ENCODE measurements at places on chromosomes 3 and 15.

DNA sequence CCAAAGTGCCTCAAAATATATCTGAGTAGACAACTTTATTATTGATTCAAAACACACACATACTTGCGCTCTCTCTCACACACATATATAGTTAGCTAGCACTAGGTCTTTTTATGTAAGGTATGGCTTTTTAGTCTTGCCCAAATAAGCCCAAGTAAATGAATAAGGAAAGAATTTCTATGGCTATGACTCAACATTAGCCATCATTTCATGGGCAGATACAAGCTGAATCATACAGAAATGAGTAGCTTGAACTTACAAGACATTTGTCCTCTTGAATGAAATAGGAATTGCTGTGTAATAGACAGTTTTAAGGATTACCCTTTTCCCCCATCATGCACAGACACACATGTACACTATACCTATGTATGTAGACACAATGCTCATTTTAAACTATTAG, 4.9 kb downstream of the CADPS start:
- DNase-seq, result no peak

- no peak for DNase-seq
Measured at GRCh38 chr3:131216330-131216729, 165.2 kb upstream of the NUDT16 start.

DNA sequence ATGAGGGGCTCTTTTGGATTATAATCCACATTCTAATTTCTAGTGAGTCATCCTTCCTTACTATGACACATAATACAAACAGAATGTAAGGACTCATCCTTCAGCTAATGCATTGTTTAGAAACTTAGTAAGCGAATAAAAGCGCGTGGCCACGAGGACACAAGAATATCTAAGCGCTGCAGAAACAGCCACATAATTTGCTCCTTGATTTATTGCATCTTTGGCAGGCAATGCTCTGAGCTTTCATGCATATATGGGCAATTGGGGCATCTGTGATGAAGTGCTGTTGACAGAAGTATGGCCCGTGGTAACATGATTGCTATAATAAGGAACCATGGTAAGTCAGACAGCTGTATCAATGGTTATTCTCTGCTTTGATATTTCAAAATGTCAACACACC, 191.3 kb upstream of the ZNF385D start:
- DNase-seq, result no peak

DNA sequence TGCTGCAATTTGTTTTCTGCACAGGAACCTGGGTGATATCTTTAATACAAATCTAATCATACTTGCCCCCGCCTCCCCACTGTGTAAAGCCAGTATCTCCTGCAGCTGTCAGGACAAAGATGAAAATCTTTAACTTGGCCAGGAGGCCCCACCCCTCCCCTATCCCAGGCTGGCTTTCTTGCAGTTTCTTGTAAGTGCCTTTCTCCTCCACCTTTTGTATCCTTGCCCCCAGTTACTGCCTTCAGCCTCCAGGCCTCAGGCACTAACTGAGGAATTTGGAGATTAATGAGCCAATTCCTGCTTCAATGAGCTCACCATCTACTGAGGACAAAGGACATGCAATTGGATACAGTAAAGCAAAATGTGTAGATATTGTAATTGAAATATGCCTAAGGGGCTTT, 6.5 kb downstream of the GCSAM start:
- no peak for DNase-seq

DNA sequence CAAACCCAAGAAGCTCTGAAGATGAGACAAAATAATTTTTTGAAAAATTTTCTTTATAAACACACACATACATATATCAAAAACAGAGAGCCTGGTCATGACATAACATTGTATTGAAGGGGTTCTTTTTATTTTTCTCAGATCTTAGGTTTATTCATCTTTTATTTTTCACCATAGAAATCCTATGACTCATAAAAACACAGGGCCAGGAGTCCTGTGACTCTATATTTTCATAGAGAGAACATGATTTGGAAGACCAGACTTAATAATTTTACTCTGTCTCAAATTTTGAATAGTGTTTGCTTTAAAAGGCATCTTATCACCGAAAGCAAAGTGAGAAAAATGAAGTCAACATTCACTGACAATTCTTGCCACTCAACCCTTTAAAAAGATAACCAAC, 57.7 kb downstream of the SUCNR1 start:
- no peak for DNase-seq

- DNase-seq, result no peak
Measured at GRCh38 chr15:99447497-99448371, 118.0 kb upstream of the MEF2A start.

GRCh38 chr3:102132370-102132769, 283.1 kb downstream of the NFKBIZ start:
- no peak for DNase-seq

DNA sequence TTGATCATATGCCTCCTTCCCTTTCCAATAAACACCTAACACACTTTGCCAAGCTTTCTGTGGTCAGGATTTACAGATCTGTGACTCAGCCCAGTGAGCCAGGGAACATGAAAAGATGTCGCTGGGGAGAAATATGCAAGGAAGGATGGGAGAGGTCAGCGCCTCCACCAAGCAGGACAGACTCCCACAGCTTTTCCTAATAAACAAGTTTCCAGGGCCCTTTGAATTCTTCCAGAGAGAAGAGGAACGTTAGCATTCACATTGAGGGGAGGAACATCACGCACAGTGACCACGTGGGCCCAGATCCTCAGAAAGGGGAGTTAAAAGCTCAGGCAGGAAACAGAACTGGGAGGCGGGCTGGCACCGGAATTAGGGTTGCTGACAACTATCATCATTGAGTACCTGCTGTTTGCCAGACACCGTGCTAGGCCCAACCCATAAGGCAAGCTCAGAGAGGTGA, 33.3 kb upstream of the MRPS22 start:
- DNase-seq, result no peak

- DNase-seq, result no peak
Measured at GRCh38 chr3:14717307-14717706, 42.4 kb downstream of the C3orf20 start.

DNA sequence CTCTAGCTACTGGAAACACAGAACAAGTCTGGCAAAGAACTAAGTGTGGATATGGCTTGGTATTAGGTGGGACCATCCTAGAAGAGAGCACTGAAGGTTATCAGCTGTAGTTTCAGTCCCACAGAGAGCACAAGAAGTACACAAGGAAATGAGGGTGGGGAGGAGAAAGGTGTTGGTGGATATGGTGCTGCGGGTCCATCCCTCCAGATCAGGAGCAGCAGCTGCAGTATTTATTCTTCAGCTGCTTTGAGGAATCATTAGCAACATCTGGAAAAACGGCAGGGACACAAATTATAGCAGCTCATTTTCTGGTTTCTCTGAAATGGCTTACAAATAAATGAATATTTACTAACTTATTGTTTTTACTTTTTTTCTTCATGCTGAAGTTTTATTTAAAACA, 29.0 kb downstream of the CD80 start:
- no peak for DNase-seq

- no peak for DNase-seq
Measured at GRCh38 chr3:46660003-46660402, 33.5 kb downstream of the ALS2CL start.

DNA sequence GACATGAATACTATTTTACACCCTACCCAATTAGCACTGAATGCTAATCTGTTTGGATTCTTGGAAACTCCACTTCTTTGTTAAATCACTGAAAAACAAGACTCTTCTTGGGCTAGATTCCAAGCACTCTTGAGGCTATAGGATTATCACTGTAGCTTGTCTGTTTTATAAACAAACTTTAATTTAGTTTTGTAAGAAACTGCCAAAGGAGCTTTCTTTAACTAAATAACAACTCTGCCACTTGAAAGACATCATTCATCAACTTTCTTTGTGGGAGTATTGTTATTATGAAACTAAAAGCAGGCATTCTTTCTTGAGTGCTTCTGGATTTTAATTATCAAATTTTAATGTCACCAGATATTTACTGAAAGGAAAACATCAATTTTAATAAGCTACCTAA, 24.1 kb downstream of the CBLB start:
- DNase-seq, result no peak

DNA sequence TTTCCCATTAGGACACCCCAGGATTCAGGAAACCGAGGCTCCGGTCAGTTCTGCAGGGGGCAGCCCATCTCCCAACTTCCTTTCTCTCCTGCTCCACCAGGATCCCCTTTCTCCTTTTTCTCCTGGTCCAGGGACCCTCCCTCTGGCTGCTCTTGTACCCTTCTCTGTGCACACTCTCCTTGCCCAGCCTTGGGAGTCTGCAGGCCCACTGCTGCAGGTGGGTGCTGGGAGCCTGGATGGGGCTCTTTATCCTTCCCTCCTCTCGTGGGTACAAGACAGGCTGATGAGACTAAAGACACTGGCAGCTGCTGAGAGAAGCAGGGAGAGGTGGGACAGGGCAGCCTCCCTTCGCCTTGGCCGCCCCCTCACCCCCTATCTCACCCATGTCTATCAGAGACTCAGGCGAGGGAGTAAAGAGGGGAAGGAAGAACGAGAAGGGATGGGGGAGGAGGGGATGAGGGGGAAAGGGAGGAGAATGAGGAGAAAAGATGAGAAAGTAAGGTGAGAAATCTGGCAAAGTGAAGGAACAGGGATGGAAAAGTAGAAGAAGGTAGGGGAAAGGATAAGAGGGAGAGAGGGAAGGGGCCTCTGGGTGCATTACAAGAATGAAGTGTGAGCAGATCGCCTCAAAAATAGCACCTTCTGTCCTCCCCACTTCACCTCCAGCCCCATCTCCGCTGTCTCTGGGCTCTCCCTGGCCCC, 45.2 kb downstream of the ITGA11 start:
- DNase-seq, result no peak

DNA sequence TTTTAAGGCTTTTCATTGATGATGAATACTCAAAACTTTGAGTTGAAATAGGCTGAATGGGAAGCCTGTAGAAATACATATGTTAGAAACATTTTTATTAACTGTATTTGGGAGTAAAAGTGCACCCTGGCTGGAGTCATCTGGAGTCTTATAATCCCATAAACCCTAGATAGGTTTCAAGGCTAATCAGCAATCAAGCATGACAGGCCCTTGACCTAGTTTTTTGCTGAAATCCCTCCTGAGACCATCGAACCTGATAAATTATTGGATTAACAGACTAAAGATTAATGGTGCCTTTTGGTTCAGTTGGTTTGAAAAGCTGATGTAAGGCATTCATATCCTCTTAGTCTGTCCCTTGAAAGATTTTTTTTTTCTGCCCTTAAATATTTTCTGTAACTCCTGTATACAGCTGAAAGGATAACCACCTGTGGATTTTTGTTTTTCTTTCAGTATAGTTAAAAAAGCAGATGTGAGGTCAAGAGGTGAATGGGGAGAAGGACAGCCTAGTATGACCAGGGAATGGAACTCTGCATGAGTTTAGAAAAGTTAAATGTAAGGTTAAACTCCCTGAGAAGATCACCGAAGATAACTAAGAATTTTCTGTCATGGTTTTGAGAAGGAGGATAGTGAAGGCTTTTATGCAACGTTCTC, 69.4 kb upstream of the STXBP5L start:
- no peak for DNase-seq

DNA sequence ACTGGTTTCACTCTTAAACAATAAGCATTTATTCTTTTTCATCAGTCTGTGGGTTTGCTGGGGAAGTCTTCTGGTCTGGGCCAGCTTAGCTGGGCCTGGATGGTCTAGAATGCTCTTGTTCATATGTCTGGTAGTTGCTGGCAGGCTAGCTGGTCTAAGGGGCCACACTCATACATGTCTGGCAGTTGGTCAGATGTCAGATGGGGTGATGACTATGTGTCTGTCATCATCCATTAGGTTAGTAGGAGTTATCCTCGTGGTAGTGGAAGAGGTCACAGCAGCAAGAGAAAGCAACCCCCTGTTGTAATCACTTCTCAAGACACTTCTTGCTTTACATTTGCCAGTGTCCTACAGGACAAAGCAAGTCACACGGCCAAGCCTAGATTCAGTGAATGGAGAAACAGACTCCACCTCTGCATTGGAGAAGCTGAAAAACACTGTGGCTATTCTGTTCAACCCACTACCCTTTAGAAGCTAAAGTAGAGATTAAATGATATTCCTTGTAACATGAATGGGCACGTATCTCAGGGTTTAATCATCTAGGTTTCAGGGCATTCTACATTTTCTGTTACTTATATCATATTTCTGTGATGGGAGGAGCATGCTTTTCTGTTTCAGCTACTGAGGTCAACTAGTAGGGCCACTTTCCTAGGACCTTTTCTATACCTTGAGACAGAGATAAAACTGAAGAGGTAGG, 5.5 kb upstream of the ARID3B start:
- DNase-seq, result no peak

- DNase-seq, result no peak
Measured at GRCh38 chr3:159174715-159175692, 373.1 kb downstream of the MFSD1 start.

DNA sequence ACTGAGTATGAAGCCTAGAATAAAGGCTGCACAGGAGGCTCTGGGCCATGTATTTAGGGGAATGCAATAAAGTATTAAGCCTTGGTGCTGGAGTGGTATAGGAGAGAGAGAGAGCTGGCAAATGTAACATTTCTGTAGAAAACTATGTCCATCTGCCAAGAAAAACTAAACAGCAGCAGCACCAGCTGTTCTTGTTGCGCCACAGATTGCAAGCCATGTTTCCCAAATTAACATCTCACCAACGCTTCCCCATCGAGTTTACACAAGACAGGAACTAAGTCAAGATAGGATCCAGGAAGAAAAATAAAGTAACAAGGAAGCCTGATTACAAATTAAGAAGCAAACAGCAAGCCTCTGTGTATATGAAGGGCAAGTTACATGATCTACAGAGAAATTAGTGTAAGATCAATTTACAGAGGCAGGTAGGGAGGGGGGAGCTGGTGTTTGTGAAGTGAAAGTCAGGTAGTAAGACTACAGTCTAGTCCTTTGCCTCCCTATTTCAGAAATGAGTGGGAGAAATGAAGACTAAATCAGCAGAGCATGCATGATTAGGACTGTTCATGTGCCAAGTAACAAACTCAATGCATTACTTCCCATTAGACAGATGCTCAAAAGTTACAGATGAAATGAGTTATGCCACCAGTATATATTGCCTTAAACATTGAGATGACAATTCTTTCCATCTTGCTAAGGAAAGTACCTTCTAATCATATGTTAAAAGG, 900.5 kb downstream of the EPHA3 start:
- no peak for DNase-seq

- DNase-seq, result no peak
Measured at GRCh38 chr3:101292027-101292426, 28.3 kb downstream of the IMPG2 start.

DNA sequence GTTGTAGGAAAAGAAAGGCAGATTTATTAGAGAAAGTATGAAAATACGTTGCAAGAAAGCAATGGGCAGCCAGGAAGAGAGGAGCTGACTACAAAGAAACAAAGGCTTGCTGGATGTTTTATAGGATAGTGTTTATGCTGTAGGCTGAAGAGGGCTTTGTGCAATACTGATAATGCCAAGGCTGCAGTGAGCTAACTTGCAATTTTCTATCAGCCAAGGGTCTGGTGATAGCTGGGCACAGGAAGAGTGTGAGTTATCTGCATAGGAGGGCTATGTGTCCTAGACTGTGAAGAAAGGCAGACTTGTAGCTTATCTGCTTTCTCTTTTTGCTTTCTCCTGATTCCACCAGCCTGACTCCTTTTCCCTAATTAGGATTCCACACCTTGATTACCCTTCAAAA, 51.3 kb upstream of the OSBPL11 start:
- no peak for DNase-seq

- no peak for DNase-seq
Measured at GRCh38 chr15:74835312-74835823, 7.6 kb downstream of the ULK3 start.
